ENCODE measurements at places on chromosomes 2 and 18.

GRCh38 chr2:19785447-19785846, 116.3 kb downstream of the TTC32 start:
- DNase-seq = no peak

GRCh38 chr2:238145851-238146250, 7.4 kb downstream of the KLHL30 start:
- DNase-seq = no peak

- DNase-seq = no peak
Observed at GRCh38 chr2:237429753-237430152, 15.8 kb upstream of the COL6A3 start.

DNA sequence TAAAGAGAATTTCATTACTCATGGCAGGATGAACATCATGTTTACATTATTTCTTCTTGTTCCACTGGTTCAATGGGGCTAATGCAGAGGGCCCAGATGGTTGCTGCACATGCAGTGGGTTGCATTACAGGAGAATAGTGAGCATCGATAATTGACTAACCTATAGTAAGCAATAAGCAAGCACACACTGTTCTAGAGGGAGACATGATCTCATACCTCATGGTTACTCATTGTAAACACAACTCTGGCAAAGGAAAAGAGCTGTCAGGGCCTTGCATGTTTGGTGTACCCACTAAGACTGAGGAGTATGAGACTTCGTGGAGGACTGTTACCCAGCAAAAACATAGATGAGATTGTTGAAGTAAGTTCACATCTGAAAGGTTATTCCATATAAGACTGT, 885.6 kb upstream of the VRK2 start:
- DNase-seq = no peak

- DNase-seq = no peak
Observed at GRCh38 chr2:104448661-104449440, 405.1 kb upstream of the POU3F3 start.

DNA sequence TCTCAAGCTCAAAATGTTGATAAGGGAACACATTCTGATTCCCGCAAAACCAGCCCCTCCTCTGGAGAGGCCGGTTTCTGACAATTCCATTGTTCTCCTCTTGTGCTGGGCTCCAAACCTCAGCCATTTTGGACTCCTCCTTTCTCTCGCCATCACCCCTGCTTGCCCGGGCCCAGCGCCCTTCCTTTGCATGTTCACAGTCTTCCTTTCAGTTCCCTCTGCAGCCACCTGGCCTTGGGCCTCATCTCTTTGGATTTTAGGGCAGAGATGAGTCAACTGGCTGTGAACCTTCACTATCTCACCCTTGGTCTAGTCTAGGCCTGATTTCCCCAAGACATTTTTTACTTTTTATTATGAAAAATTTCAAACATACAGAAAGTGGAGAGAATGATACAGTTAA, 155.9 kb upstream of the MAP3K20 start:
- DNase-seq = no peak

DNA sequence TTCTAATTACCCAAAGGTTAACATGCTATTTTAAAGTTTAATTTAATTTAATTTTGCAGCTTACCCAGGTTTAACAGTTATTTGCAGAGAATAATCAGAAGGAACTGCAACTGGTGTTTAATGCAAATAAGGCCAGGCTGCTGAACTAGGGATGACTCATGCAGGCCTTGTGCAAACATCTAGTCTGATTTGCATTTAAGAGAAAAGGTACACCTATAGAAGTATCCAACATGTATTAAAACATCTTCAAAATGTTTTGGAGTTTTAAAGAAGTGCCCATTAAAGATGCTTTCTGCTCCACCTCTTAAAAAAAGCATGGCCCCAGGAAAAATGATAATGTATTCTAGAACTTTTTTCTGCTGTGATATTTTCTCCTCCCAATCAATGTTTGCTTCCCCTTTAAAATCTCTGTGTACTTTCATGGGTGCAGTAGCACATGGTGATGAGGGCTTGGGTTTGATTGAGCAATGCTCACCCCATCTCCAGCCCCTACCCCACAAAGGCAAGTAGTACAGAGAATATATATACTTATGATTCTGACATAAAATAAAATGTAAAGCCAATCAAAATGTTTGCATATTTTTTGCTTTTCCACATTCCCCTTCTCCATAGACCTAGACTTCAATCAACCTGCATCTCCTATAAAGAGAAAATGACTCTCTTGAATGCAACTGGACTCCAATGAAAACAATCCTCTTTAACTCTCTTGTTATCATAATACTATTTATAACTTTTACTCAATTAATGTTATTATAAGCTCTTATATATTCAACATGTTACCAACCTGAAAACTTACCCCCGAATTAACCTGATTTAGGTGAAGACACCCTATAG, 54.1 kb downstream of the ATP8B1 start:
- no peak for DNase-seq

- no peak for DNase-seq
Observed at GRCh38 chr2:73935641-73936040, 9.0 kb downstream of the DGUOK start.

- DNase-seq = no peak
Observed at GRCh38 chr2:2739231-2739795, 408.2 kb upstream of the MYT1L start.

DNA sequence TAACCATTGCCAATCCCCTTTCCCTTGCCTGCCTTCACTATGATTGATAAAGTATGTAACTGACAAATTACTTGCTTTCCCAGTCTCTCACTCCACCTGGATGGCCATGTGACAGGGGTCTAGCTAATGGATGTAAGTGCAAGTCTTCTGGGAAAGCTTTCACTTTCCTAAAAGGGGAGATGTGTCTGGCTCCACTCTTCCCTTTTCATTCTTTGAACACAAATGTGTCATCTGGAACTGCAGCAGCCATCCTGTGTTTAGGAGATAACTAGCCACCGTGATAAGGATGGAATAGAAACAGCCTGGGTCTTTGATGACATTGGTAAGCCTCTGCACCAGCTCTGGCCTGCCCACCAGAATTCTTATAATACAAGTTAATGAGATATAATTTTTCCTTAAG, 38.2 kb downstream of the SNRPD1 start:
- no peak for DNase-seq

GRCh38 chr2:1685957-1686783, 58.1 kb downstream of the PXDN start:
- no peak for DNase-seq

- no peak for DNase-seq
Observed at GRCh38 chr18:77969972-77970371, 720.3 kb downstream of the GALR1 start.

- peak; percentile 44 for DNase-seq
Observed at GRCh38 chr18:31684279-31685096, at the start of gene B4GALT6. TSS of gene B4GALT6 (minus strand) at chr18:31684581. CDS start at chr18:31684426, 155 bp downstream.

DNA sequence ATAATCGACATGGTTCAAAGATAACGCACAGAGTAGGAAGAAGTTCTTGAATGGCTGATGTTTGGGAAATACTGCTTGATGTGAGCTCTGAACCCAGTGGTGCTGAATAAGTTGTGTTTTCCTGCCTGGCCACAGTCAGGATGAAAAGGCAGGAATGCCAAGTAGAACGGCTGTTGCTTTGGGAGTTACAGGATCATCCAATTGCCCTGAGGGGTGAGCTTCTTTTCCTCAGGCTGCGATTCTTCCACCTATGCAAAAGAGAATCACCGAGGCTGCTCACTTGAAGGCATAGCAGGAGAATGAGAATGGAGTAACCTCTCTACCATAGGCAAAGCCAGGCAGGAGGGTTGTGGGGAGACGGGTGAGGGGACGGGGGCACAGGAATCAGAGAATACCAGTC, 14.4 kb upstream of the IGFBP2 start:
- no peak for DNase-seq

DNA sequence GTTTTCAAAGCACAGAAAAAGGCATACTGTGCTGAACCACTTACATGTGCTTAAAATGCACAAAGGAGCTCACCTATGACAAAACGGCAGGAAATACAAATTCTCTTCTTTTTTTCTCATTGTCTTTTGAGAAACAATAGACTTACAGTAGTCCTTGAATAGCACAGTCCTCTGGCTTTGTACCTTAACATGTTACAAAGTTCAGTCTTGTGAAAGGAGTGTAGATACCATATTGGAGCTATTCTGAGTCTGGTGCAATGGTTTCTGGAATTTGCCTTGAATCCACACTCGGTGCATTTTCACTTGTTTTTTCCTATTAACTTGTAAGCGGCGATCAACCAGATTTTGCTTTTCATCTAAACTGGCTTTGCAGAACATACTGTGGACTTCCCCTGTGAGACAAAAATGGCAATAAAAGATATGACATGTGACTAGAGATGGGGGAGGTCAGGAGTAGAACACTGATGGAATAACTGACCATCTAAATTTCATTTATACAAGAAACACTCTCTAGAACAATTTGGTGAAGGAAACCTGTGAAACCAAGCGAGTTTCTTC, 109.7 kb downstream of the METTL8 start:
- DNase-seq = no peak

GRCh38 chr2:141946016-141946415, 184.8 kb downstream of the LRP1B start:
- no peak for DNase-seq

DNA sequence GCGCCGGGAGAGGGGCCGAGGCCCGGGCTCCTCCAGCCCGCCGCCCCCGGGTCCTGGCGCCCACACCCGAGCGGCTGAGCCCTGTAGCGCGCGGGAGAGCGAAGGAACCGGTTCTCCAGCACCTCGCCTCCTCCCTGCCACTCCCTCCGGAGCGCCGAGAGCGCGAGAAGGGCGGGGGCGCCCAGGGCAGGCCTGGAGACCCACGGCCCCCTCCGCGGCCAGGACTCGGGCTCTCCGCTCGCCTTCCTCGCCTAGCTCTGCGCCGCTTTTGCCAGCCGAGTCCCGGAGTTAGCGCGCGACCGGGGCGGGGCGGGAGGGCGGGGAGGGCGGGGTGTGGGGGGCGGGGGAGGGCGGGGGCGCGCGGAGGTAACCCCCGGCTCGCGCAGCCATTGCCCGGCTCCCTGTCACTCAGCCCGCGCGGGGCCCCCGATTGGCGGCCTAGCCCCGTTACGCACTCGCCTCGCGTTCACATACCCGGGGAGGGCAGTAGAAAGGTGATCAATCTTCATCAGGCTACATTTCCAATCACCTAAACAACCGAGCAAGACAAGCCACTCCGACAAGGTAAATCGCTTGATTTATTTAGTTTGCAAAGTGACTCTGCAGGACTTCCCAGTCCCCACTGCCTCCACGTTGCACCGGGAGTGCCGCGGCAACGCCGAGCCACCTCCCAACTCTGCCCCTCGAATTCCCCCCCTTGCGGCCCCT, at the start of gene OTX1:
Gene OTX1, plus strand, starts transcription at position 497 of the 708 bp plus-strand sequence. CDS start 2,161 bp downstream, outside the sequence.
- DNase-seq = no peak

- DNase-seq = no peak
Observed at GRCh38 chr2:27194538-27195354, 17.1 kb upstream of the ATRAID start.

- DNase-seq = no peak
Observed at GRCh38 chr2:202042444-202042843, 8.8 kb downstream of the FZD7 start.

GRCh38 chr2:237016121-237016915, 69.4 kb upstream of the COPS8 start:
- no peak for DNase-seq

DNA sequence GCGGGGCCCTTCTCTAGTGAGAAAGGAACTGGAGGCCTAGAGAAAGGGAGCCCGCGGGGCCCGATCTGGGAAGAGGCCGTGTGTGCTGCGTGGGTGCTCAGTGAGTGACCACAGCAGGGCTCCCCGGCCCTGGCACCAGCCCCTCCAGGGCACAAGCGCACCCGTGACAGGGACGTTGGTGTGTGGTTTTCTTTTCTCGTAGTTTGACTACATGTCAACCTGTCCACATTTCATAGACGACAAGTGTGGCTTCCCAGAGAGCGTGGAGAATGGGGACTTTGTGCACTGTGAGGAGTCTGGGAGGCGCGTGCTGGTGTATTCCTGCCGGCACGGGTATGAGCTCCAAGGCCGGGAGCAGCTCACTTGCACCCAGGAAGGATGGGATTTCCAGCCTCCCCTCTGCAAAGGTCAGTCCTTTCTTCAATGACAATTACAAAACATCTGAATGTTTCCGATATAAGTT, 83.1 kb downstream of the TPO start:
- DNase-seq = no peak

DNA sequence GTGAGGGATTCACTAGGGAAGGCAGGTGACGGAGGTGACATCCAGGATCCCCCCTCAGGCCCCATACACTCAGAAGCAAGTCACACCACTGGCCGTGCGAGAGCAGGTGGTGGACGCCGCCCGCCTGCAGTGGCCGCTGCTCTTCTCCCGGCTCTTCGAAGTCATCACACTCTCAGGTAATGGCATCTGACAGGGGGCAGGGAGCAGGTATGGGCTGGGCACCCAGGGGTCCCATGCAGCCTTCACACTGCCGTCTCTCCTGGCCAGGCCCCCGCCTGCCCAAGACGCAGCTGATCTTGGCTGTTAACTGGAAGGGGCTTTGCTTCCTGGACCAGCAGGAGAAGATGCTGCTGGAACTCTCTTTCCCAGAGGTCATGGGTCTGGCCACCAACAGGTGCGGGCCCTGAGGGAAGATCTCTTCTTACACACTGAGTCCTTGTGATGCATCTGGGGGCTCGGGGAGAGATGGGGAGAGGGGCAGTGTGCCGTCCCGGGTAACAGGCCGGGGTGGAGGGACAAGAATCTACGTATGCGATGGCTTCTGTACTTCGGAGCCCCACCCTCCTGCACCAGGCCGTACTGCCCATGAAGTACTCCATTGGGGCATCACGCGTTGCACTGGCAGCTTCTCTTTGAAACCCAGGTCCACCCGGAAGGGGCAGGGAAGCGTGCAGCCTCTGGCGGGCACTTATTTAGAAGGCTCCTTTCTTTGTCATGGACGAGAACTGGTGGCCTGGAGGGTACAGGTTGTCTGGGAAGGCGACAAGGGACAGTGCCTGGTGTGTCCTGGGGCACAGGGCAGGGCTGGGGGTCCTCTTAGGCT, 18.8 kb upstream of the GPR17 start:
- no peak for DNase-seq

DNA sequence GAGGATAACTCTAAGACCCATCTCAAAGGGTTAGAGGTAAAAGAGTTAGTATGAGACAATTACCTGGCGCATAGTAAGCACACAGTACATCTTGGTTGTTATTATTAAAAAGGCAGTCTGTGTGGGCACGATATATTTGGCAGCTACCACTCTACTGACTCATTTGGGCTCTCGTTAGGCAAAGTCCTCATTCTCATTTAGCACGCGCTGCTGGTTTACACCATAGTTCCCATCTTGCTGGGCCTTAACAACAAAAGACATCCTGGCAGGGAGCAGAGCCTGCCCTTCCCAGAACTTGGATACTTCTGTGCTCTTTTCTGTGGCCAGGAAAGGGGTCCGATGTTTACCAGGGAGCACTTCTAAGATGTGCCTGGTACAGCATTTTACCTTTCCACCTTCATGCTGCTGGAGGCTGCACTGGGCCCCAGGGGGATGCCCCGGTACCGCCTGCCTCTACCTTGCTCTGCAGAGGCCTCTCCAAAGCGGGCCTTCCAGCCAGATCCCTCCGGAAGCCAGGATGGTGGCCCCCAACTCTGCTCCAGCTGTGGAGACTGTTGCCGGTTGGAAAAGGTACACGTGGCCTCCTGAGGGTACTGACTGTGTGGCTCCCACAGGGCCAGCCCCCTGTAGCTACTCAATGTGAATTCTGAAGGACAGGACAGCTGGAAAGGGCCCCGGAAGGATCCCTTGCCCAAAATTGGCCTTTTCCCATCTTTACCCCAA, 15.0 kb downstream of the GLI2 start:
- DNase-seq = no peak
